ENCODE measurements at places on chromosomes 2 and 18. TPM values are rescaled to one million over a fixed set of nuclear protein-coding genes. Genes with fewer than 3 reads are reported as not detected.

- DNase-seq: no peak
Observed at GRCh38 chr2:42812899-42813479, 20.6 kb upstream of the HAAO start.

Gene ACADL
- not detected for total RNA-seq

Gene WDPCP
- 6.6 TPM for total RNA-seq

Gene GLI2
- 4.2 TPM for total RNA-seq

Gene SOX11
- 11.2 TPM for total RNA-seq

GRCh38 chr2:189599245-189599644, 18.7 kb upstream of the SLC40A1 start:
- DNase-seq: no peak

DNA sequence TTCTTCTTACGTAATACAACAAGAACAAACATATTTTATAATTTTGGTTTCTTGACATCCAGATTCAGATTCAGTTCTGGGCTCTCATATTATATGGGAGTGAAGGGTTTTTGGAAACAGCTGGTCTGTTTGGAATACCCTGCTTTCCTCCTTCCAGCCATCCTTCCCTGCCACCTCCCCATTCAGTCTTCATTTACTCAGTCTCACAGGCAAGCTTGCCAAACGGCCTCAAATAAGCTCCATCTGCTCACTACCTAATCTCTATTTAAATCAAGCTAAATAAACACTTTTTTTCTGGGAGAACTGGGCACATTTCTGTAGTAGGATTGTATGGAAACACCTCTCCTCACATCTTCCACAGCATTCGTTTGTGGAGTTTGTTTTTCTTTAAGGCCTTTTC, 147.5 kb downstream of the RND3 start:
- DNase-seq: no peak

Gene NOSTRIN
- not detected for total RNA-seq

Gene CD207
- total RNA-seq: not detected

GRCh38 chr2:28505361-28505760, 9.5 kb downstream of the PLB1 start:
- no peak for DNase-seq

- no peak for DNase-seq
Observed at GRCh38 chr18:9422816-9423519, 52.3 kb upstream of the RALBP1 start.

Gene GPBAR1
- not detected for total RNA-seq

- no peak for DNase-seq
Observed at GRCh38 chr18:1383465-1383864, 478.8 kb downstream of the ADCYAP1 start.

DNA sequence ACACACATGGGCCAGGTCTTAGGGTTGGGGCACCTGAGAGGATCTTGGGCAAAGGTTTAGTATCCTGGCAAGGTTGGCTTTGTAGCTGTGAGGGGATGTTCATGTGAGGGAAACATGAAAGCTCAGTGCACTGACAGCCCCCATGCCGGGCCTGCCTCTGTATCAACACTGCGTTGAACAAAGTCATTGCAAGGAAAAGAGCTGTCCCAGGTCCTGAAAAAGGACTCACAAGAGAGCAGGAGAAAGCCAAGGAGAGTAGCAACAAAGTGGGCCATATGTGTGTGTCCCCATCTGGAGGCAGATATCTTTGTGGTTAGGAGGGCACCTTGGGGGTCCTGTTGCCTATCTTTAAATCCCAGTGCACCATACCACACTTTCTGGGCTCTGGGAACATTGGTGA, 237.8 kb upstream of the THSD7B start:
- DNase-seq: no peak

GRCh38 chr2:74321737-74322136, 21.5 kb downstream of the SLC4A5 start:
- no peak for DNase-seq

Gene UGT1A3
- total RNA-seq: not detected

GRCh38 chr2:100992262-100992661, 9.8 kb upstream of the RPL31 start:
- DNase-seq: no peak

DNA sequence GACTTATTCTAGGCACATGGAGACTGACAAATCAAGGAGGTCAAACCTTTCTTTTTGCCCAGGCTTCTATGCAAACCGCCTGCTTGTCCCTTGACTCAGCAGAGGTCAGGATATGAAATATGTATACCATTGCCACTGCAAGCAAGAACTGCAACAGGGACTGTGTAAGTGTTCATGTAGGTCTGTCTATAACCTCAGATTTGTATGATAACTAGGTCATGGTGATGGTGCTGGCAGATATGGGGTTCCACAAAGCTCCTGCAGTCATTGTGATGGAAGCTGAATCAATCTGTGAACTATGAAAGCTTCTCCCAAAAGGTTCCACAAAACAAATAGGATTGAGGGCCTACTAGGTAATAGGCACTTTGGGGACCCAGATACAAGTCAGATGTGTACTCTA, 316.3 kb downstream of the CLIP4 start:
- DNase-seq: no peak

GRCh38 chr2:86445436-86445835, 4.3 kb downstream of the KDM3A start:
- DNase-seq: no peak

GRCh38 chr2:14297340-14297739, 335.2 kb upstream of the LRATD1 start:
- DNase-seq: no peak

GRCh38 chr2:228181098-228182019, at the start of gene SPHKAP:
TSS of gene SPHKAP (minus strand) at chr2:228181687. CDS start at chr2:228181598, 89 bp downstream.
- DNase-seq: no peak

DNA sequence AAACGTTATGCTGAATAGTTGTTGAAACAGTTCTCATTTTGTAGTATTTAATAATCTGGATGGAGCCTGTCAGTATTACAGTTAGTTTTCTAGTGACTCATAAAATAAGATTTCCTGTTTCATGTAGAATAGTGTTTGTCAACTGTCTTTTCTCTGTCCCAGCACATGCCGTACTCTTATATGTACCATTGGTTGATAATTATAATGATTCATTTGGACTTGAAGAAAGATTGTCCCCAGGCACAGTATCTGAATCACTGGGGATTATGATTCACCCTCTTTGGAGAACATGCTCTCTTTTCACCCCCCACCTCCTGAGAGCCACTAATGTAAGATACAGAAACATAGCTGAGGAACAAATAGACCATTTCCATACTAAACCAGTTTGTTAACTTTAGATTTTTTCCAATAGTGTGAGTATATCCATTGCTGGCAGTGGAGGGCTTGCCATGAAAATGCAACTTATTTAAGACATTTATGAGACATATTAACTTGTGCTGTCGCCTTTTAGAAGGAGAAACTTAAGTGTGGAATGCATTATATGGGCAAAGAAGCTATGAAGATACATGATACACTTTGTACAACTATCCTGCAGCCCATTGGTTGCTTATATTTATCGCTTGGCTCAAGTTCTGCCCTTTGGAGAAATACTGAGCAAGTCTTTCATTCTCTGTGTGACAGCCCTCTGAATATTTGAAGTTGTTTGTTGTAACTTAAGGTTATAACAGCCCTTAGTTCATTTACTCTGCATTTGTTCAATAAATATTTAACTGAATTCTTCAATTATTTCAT, 12.4 kb downstream of the COPS8 start:
- DNase-seq: peak; percentile 78

Gene CTAGE1
- not detected for total RNA-seq

- no peak for DNase-seq
Observed at GRCh38 chr18:34938090-34938489, 103.1 kb upstream of the MAPRE2 start.

- DNase-seq: no peak
Observed at GRCh38 chr2:20001361-20001863, 11.1 kb downstream of the MATN3 start.

Gene ALK
- total RNA-seq: 0.03 TPM

Gene SULT1C4
- total RNA-seq: not detected

Gene TMEM37
- total RNA-seq: not detected

DNA sequence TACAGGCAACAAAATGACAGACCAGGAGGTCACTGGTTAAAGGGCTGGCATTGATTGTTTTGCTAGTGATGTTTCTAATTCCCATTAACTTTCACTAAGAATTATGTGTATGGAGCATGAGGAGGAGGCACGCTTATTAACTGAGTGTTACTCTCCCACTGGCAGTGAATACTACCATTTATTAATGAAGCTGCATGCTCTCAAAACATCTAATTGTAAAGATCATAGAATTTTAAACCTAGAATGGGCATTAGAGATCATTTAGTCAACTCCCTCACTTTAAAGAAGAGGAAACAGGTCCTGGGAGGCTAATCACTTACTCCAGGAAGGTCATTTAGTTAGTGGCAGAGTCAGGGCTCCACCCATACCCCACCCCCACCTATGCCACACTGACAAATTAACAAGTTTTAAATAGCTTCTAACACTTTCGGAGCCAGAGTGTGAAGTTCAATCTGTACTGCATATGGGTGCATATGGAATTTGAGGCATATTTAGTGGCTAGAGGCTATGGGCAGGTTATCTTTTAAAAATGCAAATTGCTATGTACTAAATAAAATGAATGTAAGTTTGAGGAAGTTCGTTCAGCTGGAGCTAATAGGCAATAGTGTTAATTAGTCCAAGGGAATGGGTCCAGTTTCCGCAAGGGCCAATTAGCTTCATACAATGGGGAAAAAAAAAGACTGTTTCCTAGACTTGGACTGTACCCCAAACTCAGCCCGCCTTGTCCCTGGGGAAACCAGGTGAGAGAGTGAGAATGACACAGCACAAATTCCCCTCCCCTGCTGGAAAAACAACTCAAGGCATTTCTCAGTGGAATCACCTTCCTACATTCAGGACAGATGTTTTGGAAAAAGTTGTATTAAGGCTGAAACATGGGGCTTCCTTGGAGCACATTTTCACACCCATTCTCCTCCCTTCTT, 178.8 kb downstream of the ICOS start:
- no peak for DNase-seq

GRCh38 chr2:47310801-47311560, 92.0 kb upstream of the MSH2 start:
- DNase-seq: peak; percentile 49

GRCh38 chr2:99476629-99477028, 13.2 kb downstream of the REV1 start:
- no peak for DNase-seq

Gene DLGAP1
- 0.27 TPM for total RNA-seq

DNA sequence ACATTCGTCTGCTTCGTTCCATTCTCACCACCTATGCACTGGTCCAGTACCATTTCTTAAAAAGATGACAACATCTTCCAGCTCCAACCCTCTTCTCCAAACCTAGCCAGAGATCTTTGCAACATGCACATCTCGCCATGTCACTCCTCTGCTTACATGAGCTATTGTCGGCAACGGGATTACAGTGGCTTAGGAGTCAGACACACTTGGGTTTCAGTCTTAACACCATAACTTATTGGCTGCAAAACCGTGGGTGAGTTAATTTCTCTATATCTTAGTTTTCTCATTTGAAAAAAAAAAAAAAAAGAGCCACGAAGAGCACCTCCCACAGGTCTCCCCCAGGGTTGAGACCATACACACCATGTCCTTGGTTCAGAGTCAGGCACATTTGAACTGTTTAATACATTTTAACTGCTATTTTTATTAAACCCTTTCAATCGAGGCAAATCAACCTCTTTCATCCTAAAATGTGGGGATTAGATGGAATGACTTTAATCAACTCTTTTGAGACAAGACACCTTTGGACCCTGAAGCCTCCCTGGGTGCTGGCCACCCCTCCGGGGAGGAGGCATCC, 889 bp downstream of the ANKRD29 start:
- no peak for DNase-seq

DNA sequence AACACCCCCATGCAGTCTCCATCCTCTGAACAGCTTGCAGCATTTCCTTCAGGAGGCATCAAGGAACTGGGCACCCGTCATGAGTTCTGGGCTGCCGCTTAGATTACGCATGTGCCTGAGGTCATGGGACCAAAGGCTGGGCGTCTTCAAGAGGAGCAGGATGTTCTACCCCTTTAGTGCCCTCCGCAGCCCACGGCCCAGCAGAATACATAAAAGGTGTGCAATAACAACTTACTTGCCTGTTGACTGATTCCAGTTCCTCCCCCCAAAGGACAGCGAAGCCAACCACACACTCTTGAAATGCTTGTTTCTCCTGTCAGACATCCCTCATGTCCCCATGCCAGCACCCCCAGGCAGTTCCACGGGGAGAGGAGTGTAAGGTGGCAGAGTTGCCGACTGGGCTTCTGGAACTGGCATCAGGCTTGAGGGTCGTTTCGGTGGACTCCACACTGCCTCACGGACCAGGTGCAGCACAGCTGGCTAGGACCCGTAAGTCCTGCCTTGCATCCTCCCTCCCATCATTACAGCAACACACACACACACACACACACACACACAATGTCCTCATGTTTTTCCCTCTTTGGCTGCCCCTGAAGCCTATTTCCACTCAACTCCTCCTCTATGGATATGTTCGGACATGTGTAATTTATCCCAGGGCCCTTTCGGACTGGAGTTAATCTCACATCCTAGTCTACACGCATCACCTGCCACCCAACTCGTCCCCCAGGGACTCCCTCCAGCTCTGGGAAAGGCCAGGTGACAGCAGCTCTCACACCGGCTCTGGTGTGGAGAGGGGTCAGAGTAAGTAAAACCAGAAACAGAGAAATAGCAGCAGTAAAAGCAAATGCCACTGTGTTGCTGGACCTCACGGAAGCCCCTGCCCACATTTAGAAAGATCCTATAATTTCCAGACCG, 200.7 kb downstream of the BCL11A start:
- DNase-seq: no peak

DNA sequence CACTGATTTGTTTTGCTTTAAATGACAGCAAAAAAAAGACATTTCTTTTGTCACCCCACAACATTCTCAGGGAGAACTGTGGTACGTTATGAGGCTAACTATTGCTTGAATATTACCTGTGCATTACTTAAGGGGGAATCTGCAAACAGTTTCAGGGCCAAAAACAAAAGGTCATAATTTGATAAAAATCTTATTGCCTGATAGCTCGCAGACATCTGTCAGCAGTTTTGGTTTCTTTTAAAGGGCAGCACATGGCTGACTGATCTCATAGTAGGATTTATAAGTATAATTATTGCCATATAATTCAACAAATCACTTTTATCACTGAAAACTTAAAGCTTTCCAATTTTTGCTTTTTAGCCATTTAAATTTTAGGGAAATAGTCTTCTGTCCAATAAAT, 226.4 kb upstream of the VWC2L start:
- no peak for DNase-seq

Gene ESPNL
- 0.40 TPM for total RNA-seq

Gene L3MBTL4
- 2.8 TPM for total RNA-seq

DNA sequence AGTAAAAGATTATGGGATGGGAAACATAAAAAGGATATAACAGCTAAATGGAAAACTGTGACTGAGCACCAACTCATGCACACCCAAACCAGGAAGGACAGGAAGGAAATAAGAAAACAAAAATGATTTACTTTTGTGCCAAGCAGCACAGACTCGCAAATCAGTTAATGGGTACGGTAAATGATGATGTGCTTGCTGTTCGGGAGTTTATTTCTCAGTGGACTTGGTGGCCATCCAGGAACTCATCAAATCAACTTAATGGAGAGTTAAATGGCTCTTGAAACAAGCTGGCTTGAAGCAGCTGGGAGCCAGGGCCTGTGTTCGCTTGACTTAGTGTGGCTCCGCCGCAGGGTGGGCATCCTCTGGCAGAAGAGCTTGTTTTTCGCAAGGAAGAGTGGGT, 36.2 kb downstream of the MTCL1 start:
- DNase-seq: no peak
